ENCODE measurements at places on chromosomes 12 and 14.

DNA sequence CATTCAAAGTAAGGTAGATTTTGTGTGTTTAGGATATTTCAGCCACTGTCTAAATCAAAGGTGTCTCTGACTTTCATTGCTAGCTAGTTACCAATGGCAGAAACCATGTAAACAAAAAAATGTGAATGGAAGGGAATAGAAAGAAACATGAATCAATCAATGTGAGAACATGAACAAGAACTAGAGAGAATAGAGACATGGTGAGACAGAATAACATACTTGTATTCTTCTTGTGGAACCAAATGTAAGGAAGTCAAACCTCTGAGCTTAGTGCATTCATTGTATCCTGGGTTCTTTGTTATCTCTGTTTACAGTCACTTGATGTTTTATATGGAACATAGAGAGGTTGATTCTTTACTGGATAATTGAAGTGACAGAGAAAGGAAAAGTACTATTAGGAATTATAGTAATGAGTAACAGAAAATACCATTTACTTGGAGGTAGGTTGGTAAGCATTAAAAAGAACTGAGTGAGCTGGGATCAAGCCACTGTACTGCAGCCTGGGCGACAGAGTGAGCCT lies 2.6 kb upstream of the WNK1 start:
- DNase-seq = no peak

GRCh38 chr12:15863372-15863771 lies 18.8 kb upstream of the STRAP start:
- no peak for DNase-seq

- no peak for DNase-seq
Measured at GRCh38 chr12:131348231-131348630, 362.7 kb upstream of the SFSWAP start.

DNA sequence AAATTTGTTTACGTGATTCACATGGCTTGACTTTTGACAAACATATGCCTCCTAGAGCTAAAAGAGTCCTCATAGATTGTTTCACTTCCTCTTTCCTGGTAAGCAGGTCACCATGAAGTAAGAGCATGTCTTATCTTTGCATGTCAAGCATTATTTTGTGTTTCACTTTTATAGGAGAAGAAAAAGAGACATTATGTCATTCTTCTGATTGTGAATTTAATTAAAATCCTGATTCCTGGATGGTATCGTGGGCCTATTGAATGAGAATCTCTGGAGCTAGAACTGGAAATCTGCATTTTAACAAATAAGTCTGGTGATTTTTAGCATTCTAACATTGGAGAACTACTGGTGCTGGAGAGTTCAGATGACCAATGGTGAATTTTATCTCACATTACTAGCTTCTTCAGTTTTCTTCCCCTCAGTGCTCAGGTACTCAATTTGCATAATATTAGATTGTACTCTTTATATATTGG lies 218.6 kb upstream of the ATP2B1 start:
- no peak for DNase-seq

DNA sequence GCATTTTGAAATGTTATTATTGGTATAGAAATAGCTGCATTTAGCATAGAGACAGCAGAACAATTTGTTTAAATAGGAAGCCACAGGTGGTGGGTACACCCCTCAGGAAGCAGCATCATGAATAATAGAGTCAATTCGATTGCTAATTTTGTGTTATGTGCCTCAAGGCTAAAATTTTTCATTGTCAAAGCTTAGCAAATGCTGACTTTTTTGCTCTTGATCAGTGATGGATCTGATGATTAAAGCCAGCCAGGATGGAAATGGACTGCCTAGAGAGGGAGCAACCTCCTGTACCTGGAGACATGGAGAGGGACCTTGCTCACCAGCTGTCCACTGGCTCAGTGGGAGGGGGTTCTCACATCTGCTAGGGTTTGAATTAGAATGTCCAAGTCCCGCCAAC lies 4.5 kb upstream of the KRT8 start:
- DNase-seq = no peak

DNA sequence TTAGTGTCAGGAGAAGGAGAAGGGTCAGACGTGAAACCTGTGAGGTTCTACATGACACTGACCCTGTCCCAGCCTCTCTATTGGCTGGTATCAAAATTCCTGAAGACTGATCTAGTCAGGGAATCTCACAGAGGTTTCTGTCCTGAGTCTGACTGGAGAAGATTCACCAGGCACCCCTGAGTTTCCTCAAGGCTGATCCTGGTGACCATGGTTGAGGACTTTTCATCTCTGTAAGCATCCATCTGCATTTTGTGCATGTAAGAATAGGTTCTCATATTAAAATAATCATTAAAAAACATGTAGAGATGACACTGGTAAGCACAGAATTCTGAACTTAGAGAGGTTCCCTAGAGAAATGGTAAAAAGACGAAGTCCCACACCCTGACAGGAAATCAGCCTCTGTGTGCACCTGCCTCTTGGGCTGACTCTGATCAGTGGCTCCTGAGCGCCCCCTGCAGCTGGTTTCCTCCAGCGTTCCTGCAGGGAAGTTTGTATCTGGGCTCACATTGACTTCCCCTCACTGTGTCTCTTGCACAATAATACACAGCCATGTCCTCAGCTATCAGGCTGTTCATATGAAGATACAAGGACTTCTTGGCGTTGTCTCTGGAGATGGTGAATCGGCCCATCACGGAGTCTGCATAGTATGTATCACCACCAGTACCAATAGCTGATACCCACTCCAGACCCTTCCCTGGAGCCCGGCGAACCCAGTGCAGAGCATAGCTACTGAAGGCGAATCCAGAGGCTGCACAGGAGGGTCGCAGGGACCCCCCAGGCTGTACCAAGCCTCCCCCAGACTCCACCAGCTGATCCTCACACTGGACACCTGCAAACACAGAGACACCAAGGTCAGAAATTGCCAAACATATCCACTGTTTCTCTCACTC lies 991.9 kb downstream of the TMEM121 start:
- peak; percentile 72 for DNase-seq

GRCh38 chr14:39268393-39268792 lies 34.7 kb downstream of the MIA2 start:
- no peak for DNase-seq

GRCh38 chr14:22887260-22887989 lies 4.4 kb downstream of the REM2 start:
- DNase-seq = no peak

- DNase-seq = no peak
Measured at GRCh38 chr12:114275932-114276785, 129.8 kb downstream of the TBX5 start.

DNA sequence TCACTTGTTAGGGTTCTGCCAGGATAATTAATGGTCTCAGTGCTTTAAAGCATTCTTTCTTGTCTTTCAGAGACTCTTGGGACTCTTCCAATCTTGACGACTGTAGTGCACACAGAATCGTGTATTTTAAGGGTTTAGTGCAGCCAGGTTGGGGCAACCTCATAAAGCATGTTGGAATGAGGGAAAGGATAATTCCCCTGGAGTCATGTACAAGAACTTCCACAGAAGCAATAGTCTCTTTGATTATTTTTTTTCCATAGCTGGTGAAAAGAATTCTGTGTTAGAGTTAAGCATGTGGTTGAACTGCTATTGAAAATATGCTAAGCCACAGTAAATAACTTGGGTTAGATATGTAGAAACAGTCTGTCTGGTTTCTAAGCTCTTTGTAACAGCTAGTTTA lies 246.8 kb upstream of the DAAM1 start:
- DNase-seq = no peak

DNA sequence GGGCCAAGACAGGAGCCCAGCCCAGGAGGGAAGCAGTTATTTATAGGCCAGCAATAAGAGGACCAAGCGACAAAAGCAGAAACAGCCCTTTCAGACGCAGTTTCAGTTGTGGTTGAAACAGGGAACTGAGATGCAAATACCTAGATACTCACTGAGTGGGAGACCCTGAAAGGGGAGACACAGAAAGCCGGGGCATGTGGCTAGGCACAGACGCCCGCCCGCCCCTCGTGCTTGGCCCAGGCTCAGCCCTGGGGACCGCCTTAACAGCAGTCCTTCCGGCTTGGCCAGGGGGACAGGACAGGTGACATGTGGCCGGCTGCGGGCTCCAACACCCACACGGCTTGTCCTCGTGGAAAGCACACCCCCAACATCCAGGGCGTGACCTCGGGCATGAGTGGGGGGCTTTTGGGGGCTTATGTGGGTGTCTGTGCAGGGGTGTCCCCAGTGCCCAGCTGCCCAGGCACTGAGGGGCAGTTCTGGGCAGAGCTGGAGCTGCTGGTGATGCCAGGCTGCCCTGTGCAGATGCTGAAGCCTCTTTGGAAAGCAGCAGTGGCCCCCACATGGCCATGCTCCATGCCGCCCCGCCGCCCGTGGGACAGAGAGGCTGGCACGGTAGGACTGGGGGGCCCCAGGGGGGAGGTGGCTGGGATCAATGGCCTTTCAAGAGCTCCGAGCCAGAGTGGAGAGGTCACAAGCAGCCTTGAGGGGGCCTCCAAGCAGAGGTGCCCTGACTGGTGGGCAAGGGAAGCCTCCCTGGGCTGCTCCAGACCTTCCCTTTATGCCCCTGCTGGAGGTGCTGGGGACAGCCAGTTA lies 2.1 kb downstream of the PLD4 start:
- DNase-seq = no peak
